ENCODE measurements at places on chromosomes 12 and 14.

- DNase-seq, result peak; percentile 16
These were observed 126.6 kb upstream of the LRIG3 start for GRCh38 chr12:59046763-59047534.

- DNase-seq, result no peak
These were observed 149.2 kb downstream of the ZFP36L1 start for GRCh38 chr14:68643673-68644072.

DNA sequence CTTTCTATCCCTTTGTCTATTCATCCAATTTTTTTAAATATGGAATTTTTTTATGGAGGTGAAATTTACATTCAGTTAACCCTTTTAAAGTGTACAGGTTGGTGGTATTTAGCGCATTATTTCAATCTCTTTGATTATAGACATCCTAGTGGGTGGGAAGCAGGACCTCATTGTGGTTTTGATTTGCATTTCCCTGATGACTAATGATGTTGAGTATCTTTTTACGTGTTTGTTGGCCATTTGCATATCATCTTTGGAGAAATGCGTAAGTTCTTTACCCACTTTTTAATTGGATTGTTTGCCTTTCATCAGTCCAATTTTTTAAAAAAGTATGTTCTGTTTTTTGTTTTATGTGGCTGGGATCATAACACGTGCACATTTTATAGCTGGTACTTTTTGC, 20.8 kb downstream of the PAPLN start:
- DNase-seq, result no peak

DNA sequence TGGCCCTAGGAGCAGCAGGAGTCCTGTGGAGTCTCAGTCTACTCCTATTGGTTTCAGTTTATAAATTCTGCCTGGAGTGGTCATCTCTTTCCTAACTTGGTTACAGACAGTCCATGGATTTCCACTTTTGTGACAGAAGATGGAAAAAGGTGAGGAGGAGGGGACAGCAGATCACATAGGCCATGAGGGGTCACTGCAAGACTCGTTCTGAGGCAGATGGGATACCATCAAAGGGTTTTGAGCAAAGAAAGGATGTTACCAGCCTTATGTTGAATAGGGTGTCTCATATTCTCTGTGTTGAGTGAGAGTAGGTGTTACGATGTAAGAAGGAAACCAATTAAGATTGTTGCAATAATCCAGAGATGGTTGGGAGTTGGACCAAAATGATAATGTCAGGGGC, 15.3 kb downstream of the PDE3A start:
- DNase-seq, result no peak

DNA sequence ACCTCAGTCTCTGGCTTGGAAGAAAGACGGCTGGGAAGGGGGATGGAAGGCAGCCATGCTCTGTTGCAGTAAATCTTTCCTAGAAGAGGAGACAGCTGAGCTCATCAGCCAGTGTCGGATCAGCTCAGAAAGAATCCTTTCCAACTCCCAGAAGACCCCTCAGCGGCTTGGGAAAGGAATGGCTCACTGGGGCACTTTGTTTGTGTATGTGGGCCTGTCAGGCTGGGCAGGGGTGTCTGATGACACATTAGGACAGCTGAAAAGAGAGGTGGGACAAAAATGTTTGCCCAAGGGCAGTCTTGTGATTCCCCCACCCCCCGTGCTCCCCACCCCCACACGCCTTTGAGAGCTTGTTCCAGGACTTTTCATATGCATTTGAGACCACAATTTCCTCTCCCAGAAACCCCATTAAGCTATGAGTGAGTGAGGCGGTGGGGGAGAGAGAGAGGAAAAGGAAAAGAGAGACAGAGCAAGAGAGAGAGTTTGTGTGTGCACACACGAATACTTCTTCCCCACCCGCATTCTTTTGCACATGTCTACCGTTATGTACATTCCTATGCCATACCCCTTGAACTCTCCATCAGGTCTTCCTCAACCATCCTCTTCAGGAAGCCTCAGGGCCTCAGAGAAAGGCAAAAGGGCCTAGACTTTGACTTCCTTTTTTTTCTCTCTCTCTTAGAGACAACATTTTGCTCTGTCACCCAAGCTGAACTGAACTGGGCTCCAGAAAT, 198.9 kb downstream of the ZFP36L1 start:
- no peak for DNase-seq

DNA sequence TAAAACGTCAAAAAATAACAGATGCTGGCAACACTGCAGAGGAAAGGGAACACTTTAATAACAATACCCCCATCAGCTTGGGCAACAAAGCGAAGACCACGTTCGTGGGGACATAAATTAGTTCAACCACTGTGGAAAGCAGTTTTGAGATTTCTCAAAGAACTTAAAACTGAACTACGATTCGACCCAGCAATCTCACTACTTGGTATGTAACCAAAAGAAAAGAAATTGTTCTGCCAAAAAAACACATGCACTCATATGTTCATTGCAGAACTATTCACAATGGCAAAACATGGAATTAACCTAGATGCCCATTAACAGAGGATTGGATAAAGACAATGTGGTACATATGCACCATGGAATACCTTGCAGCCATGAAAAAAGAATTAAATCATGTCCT, 81.2 kb upstream of the RAP1B start:
- DNase-seq, result no peak

- DNase-seq, result no peak
These were observed 80.3 kb downstream of the NKX2-1 start for GRCh38 chr14:36439766-36440165.

DNA sequence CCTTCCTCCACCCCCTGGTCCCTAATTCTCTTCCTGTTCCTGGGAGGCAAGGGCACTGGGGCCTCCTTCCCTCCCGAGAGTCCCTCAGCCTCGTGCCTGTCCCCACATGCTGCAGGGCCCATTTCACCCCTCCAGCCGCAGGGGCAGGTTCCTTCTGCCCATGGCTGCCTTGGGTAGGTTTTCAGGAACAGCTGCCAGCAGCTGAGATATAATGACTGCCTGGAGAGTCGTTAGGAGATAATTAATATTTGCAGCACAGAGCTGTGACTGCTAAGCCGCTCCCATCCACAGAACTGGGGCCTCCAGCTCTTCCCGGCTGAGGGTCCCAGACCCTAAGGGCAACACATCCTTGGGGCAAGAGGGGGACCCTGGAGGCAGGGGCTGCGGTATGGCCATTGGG, 211.9 kb upstream of the LHX5 start:
- peak; percentile 83 for DNase-seq

DNA sequence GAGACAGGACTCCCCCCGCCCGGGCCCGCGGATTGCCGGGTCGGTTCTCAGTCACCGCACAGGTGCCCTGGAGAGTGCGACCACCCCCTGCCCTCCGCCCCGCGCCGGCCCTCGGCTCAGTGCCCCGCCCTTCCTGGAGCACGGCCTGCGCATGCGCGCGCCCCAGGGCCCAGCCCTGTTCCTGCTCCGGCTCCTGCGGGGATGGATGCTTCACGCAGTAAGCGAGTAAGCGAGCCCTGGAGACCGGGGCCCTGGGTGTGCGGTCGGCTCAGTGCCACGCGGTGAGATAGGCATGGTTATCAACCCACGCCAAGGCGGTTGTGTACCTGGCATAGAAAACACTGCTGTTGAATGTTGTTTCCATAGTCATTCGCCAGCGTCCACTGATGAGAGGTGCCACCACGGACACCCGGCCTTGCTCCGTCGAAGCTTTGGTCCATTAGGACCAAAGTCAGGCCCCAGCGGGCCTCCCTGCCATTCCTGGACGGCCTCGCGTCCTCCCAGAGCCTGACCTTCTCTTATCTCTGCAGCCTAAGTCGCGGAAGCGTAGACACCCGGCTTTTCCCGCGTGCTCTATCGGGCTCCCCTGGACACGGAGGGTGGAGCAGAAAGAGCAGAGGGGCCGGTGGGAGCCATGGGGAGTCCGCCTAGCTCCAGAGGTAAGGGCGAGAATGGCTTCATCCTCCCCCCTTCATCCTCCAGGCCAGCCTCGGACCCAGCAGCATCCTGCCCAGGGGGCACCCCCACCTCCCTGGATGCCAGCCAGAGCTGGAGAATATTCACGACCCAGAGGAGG, 90.6 kb downstream of the PAPOLA start:
- no peak for DNase-seq

DNA sequence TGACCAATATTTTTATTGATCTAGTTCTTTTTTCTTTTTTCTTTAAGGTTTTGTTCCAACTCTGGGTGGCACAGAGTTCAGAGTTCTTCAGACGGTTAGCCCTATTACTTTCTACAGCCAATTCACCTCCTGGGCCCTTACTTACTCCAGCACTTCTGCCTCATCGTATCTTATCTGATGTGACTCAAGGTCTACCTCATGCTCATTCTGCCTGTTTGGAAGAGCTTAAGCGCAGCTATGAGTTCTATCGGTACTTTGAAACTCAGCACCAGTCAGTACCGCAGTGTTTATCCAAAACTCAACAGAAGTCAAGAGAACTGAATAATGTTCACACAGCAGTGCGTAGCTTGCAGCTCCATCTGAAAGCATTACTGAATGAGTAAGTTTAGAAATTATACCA, 64.7 kb downstream of the VEZT start:
- no peak for DNase-seq

DNA sequence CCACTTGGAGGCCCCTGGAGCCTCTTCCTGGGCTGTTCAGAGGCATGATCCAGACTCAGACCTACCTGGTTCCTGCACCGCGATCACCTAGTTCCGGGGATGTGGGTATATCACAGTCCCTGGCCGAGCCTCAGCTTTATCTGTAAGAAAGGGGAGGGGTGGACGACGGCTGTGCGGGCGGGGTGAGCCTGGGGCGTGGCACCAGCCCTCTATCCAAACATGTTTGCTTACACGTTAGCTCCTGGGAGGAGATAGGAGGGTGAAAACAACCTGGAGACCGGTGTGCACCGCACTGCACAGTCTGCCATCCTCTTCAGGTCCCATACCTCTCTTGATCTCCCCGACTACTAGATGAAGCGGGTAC, 1.2 kb downstream of the ANKRD9 start:
- no peak for DNase-seq

DNA sequence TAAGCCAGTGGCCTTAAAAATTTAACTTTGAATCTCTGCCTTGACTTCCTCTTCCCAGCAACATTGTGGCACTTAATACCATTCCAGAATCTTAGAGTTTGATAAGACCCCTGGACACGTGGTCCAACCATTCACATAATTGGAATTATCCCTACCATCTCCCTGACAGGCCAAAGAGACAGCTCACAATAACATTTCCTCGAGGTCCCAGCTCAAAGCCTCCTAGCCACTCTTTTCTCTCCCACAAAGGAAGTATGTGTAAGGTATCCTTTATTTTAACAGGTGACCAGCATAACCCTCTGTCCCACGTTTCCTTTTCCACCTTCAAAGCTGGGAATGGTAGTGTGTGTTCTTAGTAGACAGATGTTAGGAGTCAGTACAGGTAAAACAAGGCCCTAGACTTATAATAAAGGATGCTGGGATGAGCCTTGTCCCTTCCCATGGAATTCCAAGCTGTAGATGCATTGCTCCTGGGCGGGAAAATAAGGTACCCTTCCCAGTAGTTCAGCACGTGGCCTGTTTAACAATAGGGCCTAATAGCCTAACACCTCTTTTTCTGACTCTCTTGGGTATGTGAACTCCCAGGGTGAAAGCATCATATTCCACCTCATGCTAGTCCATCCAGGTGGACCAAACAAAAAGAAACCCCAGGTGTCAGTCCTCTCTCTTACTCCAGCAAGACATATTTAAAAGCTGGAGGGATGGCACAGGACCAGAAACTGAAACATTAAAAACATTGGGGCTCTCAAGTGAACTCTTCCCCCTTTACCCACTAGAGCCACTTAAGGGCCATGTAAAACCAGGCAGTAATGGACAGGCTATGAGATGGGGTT, 37.5 kb upstream of the COL2A1 start:
- no peak for DNase-seq

GRCh38 chr12:27504507-27504906, 19.5 kb upstream of the PPFIBP1 start:
- DNase-seq, result no peak

DNA sequence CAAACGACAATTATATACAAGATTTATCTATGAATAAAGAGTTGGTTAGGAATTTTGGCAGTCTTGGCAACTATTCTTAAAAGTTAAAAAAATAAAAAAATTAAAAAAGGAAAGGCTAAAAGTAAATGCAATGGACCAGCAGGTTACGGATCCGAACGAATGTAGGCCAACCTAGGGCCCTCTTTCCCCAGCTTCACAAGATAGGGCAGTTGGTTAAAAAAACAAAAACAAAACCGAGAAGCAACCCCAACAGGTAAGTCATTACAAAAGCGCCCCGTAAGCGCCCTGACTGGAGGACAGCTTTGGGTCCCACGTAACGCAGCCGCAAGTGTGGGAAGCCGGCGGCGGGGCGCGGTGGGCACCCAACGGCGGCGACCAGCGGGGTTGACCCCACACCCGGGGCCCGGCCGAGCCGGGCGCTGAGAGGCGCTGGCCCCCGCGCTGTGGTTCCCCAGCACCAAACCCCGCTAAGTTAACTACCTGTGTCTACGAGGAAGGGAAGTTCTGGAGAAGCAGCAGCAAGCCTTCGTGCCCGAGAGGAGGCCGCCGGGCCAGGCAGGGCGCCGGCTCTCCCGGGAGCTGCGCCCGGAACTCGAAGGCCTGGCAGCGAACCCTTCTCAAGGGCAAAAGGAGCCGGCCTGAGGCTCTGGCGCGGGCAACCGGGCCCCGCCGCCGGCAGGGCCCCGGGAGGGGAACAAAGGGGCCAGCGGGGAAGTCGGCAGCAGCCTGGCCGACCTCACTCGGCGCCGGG, 882 bp downstream of the HECTD1 start:
- peak; percentile 50 for DNase-seq

- DNase-seq, result no peak
These were observed 218.1 kb downstream of the MSRB3 start for GRCh38 chr12:65496617-65497016.

GRCh38 chr14:49999146-49999761, 106.4 kb downstream of the ARF6 start:
- no peak for DNase-seq

DNA sequence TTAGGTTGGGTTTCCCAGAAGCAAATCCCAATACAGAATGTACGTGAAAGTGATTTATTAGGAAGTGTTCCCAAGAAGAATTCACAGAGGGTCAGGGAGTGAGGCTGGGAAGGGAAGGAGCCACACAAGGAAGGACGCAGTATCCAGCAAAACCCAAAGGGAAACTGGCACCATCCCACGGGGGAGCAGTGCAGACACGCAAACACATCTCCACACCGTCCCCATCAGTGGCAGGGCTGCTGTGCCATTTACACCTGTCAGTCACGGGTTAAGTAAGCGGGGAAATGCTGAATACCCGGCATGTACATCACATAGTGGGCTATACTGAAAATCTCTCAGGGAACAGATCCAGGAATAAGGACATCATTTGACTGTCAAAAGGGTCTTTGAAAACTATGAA, 93.9 kb downstream of the SLC38A1 start:
- no peak for DNase-seq

- DNase-seq, result no peak
These were observed 9.2 kb upstream of the LYZ start for GRCh38 chr12:69338936-69339335.

DNA sequence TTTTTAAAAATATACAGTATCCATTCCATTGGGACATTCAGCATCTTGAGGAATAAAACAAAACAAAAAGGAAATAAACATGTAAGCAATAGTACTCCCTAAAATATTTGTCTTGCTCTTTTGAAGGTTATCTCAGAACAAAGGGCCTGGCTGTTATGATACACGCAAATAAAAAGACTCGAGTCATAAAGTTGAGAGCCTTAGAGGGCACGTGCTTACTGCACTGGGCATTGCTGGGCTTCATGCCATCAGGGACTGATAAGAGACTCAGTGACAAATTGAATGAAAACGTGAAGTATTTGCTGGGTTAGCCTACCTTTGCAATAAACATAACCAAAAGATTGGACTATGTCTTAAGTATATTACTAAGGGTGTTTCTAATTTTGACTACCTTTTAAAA, 118.9 kb downstream of the SLC35F4 start:
- DNase-seq, result no peak
